ENCODE measurements at places on chromosomes 11 and 22. TPM values are rescaled to one million over a fixed set of nuclear protein-coding genes. Genes with fewer than 3 reads are reported as not detected.

The MS4A3 gene
- not detected for total RNA-seq

The VSIG10L2 gene
- not detected for total RNA-seq

GRCh38 chr11:44550123-44550522 lies 15.3 kb upstream of the CD82 start:
- H3K4me1 ChIP-seq = no peaks in the 10 kb centered on the region
- no peak overlapping the region for H3K4me3 ChIP-seq
- no peak overlapping the region for H3K27ac ChIP-seq
- H3K36me3 ChIP-seq = no peaks in the 10 kb centered on the region
- no peaks in the 10 kb centered on the region for H3K27me3 ChIP-seq
- DNase-seq = no peak

GRCh38 chr11:84381666-84382065 lies 1095.5 kb upstream of the CCDC90B start:
- H3K4me3 ChIP-seq = no peak overlapping the region
- H3K27ac ChIP-seq = no peak overlapping the region
- no peaks in the 10 kb centered on the region for H3K36me3 ChIP-seq
- DNase-seq = no peak
- H3K4me1 ChIP-seq = 0 out of 2 replicates have a peak, but pooled peaks cover 3% of the 10 kb centered on the region

The TYR gene
- not detected for total RNA-seq

DNA sequence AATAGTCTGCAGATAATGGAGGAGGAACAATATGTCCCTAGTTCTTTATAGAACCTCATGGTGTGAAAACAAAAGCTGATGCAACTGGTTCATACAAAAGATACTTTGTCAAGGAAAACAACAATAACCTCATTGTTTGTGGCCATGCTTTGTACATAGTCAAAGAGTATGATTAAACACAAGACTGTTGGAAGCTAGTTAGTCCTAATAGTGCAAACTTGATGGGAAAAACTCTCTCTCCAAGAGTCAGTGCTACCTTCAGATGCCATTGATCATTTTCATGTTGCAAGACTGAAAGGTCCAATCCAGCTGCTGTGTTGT lies 20.1 kb upstream of the PLAAT2 start:
- peaks cover 48% of the 10 kb centered on the region for H3K36me3 ChIP-seq
- H3K27ac ChIP-seq = no peak overlapping the region
- no peaks in the 10 kb centered on the region for H3K27me3 ChIP-seq
- no peak for DNase-seq
- no peak overlapping the region for H3K4me3 ChIP-seq

The SERPING1 gene
- total RNA-seq = 35.2 TPM

The LSP1 gene
- total RNA-seq = not detected

DNA sequence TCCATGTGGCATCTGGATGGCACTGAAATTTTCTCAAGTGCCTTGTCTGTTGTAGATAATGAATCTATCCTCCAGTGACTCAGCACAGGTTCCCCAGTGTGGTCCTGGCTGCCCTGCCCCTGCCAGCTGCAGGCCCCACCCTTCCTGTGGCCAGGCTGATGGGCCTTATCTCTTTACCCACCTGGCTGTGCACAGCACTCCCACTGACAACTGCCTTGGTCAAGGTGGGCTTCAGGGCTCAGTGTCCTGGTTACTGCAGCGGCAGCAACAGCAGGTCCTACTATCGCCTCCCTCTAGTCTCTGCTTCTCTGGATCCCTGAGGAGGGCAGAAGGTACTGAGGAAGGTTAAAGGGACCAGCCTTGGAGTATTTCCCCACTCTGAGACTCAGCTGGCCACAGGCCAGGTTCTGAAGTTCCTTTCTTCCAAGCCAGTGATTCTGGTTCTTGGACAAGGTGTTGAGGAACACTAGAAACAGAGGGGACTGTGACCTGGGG lies 3.1 kb downstream of the HMBS start:
- DNase-seq = no peak
- no peaks in the 10 kb centered on the region for H3K4me1 ChIP-seq
- H3K27ac ChIP-seq = no peak overlapping the region
- H3K4me3 ChIP-seq = no peak overlapping the region
- H3K36me3 ChIP-seq = peaks cover 27% of the 10 kb centered on the region
- H3K27me3 ChIP-seq = no peaks in the 10 kb centered on the region

DNA sequence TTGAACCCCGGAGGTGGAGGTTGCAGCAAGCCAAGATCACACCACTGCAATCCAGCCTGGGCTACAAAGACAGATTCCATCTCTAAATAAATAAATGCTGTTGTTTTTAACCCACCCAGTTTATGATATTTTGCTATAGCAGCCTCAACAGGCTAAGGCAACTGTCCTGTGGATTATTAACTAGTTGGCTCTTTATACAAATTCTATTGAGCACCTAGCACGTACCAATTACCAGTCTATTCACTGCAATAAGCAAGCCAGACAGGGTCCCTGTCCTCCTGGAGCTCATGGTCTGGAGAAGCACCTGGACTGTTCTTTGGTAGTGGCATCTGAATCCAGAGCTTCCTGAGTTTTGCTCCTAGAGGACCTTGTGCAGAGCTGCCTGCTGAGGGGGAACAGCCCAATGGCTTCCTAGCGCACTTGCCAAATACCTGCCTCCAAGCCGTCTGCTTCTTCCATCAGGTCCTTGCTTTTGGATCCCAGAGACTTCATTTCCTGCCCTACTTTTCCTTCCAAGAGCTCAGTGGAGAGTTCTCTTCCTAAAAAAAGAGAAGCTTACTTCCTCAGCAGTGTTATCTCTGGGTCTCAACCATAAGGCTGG lies 49.9 kb upstream of the MICAL2 start:
- no peak overlapping the region for H3K27ac ChIP-seq
- H3K27me3 ChIP-seq = no peaks in the 10 kb centered on the region
- H3K36me3 ChIP-seq = peaks cover 8% of the 10 kb centered on the region
- no peak for DNase-seq
- no peak overlapping the region for H3K4me3 ChIP-seq
- H3K4me1 ChIP-seq = no peaks in the 10 kb centered on the region

GRCh38 chr22:25404928-25405816 lies 159.3 kb upstream of the GRK3 start:
- H3K4me3 ChIP-seq = peak overlapping the region; percentile 82
- H3K27me3 ChIP-seq = no peaks in the 10 kb centered on the region
- no peak for DNase-seq
- H3K27ac ChIP-seq = no peak overlapping the region
- H3K36me3 ChIP-seq = no peaks in the 10 kb centered on the region

GRCh38 chr11:70522593-70523311 lies 124.4 kb downstream of the CTTN start:
- no peaks in the 10 kb centered on the region for H3K27me3 ChIP-seq
- no peak overlapping the region for H3K4me3 ChIP-seq
- H3K4me1 ChIP-seq = peaks cover 11% of the 10 kb centered on the region
- DNase-seq = peak; percentile 35
- H3K27ac ChIP-seq = no peak overlapping the region
- no peaks in the 10 kb centered on the region for H3K36me3 ChIP-seq

DNA sequence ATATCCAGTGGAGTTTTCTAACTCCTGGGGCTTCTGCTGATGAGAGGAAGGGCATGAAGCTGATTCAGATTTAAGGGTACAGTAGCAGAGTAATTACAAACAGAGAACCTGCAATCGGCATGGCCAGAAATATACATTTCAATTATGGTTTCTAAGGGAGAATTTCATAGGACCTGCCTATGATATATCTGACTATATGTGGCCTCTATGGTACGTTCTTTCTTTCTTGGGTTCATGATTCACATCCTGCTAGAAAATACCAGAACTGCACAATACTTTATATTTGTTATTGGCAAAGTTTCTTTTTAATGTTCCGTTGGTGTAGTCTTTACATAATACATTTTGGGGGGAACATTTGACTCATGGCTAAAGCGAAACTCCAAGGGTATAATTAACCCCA lies 63.1 kb upstream of the TTC12 start:
- no peaks in the 10 kb centered on the region for H3K4me1 ChIP-seq
- no peaks in the 10 kb centered on the region for H3K27me3 ChIP-seq
- DNase-seq = no peak
- no peaks in the 10 kb centered on the region for H3K36me3 ChIP-seq
- H3K27ac ChIP-seq = no peak overlapping the region

The CALCA gene
- total RNA-seq = 0.29 TPM

DNA sequence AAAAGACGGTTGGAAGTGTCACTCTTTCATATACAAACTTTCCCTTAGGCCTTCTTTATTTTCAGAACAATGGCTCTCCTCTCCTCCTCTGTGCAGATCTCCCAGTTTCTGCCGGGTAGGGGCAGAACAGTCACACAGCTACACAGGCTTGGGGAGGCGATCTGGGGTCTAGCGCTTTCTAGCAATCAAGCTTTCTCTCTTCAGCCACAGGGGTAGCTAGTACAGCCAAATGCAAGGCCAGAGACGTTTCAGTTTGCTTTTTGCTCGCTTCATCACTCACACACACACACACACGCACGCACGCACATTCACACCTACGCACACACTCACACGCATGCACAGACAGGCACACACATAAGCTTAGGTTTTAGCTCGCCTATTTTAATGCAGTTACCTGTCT lies 104.3 kb downstream of the SPATA19 start:
- H3K27ac ChIP-seq = no peak overlapping the region
- H3K4me1 ChIP-seq = 0 out of 2 replicates have a peak, but pooled peaks cover 3% of the 10 kb centered on the region
- DNase-seq = no peak
- no peaks in the 10 kb centered on the region for H3K36me3 ChIP-seq
- H3K4me3 ChIP-seq = no peak overlapping the region

DNA sequence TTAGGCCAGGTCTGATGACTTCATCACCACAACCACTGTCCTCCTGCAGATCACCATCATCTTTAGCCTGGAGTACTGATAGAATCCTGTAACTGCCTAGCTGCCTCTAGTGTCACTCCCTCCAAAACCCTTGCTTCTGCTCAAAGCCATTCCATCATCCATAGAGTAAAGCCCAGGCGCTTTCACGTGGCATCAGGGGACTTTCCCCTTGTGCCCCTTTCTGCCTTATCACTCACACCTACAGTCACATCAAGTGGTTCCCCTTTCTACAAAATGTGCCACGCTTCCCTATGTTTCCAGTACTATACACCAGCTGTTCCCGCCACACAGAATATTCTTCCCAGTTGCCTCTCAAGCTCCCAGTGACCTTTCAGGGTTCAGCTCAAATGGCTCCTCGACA lies 75.9 kb downstream of the MN1 start:
- no peak for DNase-seq
- H3K27ac ChIP-seq = no peak overlapping the region
- H3K4me1 ChIP-seq = peaks cover 10% of the 10 kb centered on the region
- H3K4me3 ChIP-seq = no peak overlapping the region
- no peaks in the 10 kb centered on the region for H3K27me3 ChIP-seq

The CRYBB3 gene
- 0.39 TPM for total RNA-seq

DNA sequence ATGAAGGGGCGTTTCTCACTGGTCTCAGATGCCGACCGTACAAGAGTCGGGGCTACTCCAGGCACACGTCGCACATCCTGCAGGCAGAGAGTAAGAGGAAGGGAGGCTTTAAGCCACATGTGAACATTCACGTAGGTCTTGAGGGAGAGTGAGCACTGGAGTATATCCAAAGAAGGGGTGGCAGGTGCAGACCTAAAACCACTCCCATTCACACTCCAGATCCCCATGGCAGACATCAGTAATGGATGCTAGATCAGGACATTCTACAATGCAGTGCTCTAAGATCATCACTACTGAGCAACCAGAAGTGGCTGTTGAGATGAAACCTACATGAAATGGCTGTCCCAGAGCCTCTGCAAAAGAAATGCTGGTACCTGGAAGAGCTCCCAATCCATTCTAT lies 39.0 kb downstream of the WT1 start:
- H3K4me3 ChIP-seq = no peak overlapping the region
- no peaks in the 10 kb centered on the region for H3K27me3 ChIP-seq
- DNase-seq = no peak
- no peaks in the 10 kb centered on the region for H3K4me1 ChIP-seq
- H3K36me3 ChIP-seq = no peaks in the 10 kb centered on the region
- no peak overlapping the region for H3K27ac ChIP-seq

DNA sequence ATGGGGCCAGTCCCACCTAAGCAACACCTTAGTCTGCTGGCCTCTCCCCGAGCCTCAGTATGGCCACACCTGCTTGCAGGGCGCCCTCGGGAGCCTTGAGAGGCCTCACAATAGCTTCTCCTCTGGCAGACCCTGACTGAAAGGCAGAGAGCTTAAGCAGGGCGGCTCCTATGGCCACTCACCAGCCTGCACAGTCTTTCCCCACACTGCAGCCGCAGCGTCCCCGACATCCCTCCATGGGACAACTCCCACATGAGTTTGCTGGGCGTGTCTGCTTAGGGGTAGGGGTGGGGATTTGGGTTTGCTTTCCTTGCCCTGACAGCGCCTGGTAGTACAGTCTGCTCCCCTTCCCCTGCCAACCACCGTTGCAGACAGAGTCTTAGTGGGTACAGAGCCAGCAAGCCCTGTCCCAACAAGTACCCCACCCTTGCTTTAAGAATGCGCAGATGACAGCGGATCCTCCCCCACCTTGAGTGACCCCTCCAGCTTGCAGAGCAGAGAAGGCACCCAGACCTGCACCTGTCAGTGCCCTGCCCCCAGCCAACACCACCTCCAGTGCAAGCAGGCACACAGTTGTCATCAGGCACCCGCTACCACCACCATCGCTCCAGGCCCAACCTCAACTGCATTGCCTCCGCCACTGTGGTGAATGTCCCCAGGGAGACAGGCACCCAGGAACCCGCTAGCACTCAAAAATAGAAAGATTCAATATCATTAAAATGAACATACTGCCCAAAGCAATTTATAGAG lies 413.8 kb upstream of the ARHGAP42 start:
- H3K27me3 ChIP-seq = no peaks in the 10 kb centered on the region
- H3K27ac ChIP-seq = no peak overlapping the region
- no peak for DNase-seq
- H3K4me3 ChIP-seq = no peak overlapping the region
- no peaks in the 10 kb centered on the region for H3K4me1 ChIP-seq
- H3K36me3 ChIP-seq = no peaks in the 10 kb centered on the region

GRCh38 chr11:61927501-61927900 lies 10.1 kb upstream of the RAB3IL1 start:
- H3K27ac ChIP-seq = no peak overlapping the region
- no peak overlapping the region for H3K4me3 ChIP-seq
- peaks cover 7% of the 10 kb centered on the region for H3K4me1 ChIP-seq
- H3K27me3 ChIP-seq = no peaks in the 10 kb centered on the region
- H3K36me3 ChIP-seq = no peaks in the 10 kb centered on the region

DNA sequence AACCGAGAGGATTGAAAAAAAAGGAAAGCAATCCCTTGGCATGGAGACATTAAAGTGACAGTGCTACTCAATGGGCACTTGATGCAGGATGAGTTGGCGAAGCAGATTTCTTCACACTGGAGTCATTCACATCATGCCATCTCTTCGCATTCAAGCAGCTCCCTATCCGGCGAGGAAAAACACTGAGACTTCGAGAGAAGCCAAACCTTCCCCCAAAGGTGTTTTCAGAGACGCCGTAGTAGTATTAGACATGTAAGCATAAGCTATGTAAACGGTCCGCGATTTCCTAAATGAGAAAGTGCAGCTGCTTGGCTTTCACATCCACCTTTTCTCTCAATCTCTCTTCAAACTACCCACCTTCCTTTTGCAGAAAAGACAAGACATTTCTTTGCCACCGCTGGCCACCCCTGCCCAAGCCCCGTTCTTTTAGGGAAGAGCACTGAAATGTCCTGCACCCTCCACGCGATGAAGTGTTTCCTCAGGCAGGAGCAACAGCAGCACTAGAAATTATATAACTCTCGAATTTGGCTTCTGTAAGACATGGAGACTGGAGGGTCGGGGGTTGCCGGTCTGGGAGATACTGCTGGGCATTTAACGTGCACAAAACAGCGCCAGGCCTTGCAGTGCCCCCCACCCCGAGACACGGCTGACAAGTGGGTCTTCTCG lies at the start of gene DLG2:
Gene DLG2, minus strand, starts transcription at position 13 of the 666 bp plus-strand sequence.
- peaks cover 18% of the 10 kb centered on the region for H3K36me3 ChIP-seq
- peak within 1 kb of the TSS; percentile 97 for H3K4me3 ChIP-seq
- no peaks in the 10 kb centered on the region for H3K27me3 ChIP-seq
- no peak within 1 kb of the TSS for H3K27ac ChIP-seq

- H3K4me3 ChIP-seq = no peak overlapping the region
- no peak overlapping the region for H3K27ac ChIP-seq
- no peak for DNase-seq
- peaks cover 6% of the 10 kb centered on the region for H3K36me3 ChIP-seq
- H3K4me1 ChIP-seq = no peaks in the 10 kb centered on the region
These were observed 374.3 kb downstream of the NXPE2 start for GRCh38 chr11:115052601-115053000.

The NXPE1 gene
- not detected for total RNA-seq

Measured in H9 (cell line).